ENCODE measurements at places on chromosomes 16 and 17. TPM values are rescaled to one million over a fixed set of nuclear protein-coding genes. Genes with fewer than 3 reads are reported as not detected.

The RHOT2 gene
- total RNA-seq: 42.0 TPM

The SLC52A1 gene
- not detected for total RNA-seq

The SCGB1C2 gene
- total RNA-seq: not detected

The UBALD2 gene
- total RNA-seq: 5.1 TPM

The ARHGAP44 gene
- total RNA-seq: 2.9 TPM

The SLFN12L gene
- total RNA-seq: 0.88 TPM

The RNF43 gene
- total RNA-seq: under 0.01 TPM

The ARL5C gene
- not detected for total RNA-seq

The SHBG gene
- total RNA-seq: 0.36 TPM

The TMEM100 gene
- 0.36 TPM for total RNA-seq

The SIAH1 gene
- total RNA-seq: 43.1 TPM

The ADAD2 gene
- not detected for total RNA-seq

The SLC47A2 gene
- not detected for total RNA-seq

The C17orf113 gene
- 0.29 TPM for total RNA-seq

The TMEM204 gene
- 8.3 TPM for total RNA-seq

The XAF1 gene
- 36.2 TPM for total RNA-seq

The KCNH6 gene
- not detected for total RNA-seq

GRCh38 chr17:40486522-40487370 lies 14.7 kb downstream of the TNS4 start:
- peak; percentile 85 for DNase-seq

DNA sequence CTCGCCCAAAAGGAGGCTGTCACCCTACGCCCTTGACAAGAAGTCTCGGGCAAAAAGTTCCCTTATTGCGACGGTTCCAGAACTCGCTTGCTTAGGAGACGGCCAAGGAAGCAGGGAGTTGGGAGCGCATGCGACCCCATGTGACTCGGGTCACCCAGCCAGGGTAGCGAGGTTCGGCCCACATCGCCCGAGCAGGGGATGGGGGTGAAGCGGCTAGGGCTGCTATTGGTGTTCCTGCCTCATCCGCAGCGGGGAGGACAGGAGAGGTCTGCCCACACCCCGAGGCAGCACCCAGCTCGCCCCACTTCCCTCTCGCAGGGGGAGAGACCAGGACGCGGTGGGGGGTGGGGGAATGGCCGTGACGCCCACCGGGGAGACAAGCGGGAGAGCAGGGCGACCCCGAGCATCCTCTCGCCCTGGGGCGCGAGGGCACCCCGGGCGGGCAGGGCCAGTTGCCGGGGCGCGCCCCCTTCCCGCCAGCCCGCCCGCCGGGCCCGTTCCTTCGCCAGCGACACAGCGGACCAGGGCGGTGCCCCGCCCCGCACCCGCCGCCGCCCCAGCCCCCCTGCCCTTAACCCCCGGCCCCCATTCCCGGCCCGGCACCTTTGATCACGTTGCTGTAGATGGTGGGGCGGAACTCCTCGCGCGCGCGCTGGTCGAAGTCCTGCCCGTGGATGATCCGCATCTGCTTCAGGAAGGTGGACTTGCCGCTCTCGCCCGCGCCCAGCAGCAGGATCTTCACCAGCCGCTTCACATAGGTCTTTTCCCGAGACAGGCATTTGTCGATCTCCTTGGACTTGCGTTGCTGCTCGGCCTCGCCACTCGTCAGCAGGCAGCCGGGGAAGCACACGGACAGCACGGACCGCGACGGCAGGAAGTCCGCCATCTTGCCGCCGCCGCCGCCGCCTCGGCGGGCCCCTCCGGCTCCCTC lies 567 bp downstream of the GNA13 start:
- DNase-seq: peak; percentile 83

GRCh38 chr17:12287953-12288352 lies 267.3 kb downstream of the MAP2K4 start:
- DNase-seq: no peak

DNA sequence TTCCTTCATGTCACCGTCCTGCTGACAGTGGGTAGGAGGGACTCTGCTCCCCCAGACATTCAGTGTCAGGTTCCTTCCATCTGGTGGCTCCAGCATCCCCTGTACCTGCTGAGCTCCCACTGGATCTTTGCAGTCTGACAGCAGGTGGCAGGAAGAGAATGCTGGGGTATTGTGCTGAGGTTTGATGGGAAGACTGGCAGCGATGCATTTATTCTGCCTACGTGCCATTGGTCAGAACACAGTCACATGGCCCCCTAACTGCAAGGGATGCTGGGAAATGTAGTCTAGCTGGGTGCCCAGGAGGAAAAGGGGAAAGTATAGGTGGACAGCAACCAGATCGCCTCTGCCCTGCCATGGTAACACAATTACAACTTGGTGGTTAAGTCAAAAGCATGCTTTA lies 44.4 kb downstream of the IRX3 start:
- DNase-seq: peak; percentile 18

GRCh38 chr17:19448341-19449268 lies 37.6 kb downstream of the RNF112 start:
- DNase-seq: peak; percentile 96

- DNase-seq: peak; percentile 46
Observed at GRCh38 chr17:73455050-73455687, 143.4 kb upstream of the CDC42EP4 start.

DNA sequence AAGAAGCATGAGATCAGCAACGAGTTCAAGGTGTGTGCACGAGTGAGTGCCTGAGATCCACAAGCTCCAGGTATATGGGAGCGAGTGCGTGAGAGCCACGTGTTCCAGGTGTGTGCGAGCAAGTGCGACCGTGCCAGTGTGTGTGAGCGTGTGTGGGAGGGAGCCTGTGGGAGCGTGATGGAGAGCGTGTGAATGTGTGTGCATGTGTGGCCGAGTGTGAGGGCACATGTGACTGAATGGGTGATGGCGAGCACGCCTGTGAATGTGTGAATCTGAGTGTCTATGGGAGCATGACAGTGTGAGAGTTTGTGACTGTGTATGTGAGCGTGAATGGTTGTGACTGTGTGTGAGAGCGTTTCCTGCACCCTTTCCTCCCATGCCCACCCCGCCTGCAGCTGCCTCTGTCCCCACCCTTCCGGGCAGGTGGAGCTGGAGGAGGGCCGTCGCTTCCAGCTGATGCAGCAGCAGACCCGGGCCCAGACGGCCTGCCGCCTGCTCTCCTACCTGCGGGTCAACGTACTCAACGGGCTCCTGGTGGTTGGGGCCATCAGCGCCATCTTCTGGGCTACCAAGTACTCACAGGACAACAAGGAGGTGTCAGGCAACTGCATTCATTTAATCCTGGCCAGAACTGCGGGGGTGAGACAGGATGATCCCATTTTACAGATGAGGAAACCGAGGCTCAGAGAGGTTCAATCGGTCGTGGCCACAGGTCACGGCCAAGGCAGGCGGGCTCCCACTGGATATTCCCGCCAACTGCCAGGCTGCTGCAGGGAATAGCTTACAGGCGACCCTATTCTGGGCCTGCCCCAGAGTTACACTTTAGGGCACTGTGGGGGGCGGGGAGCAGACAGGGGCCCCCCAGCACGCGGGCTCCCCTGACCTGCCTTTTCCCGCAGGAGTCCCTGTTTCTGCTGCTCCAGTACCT lies 3.7 kb downstream of the TMC8 start:
- peak; percentile 89 for DNase-seq

GRCh38 chr16:88317613-88317965 lies 65.2 kb upstream of the ZNF469 start:
- DNase-seq: peak; percentile 93

DNA sequence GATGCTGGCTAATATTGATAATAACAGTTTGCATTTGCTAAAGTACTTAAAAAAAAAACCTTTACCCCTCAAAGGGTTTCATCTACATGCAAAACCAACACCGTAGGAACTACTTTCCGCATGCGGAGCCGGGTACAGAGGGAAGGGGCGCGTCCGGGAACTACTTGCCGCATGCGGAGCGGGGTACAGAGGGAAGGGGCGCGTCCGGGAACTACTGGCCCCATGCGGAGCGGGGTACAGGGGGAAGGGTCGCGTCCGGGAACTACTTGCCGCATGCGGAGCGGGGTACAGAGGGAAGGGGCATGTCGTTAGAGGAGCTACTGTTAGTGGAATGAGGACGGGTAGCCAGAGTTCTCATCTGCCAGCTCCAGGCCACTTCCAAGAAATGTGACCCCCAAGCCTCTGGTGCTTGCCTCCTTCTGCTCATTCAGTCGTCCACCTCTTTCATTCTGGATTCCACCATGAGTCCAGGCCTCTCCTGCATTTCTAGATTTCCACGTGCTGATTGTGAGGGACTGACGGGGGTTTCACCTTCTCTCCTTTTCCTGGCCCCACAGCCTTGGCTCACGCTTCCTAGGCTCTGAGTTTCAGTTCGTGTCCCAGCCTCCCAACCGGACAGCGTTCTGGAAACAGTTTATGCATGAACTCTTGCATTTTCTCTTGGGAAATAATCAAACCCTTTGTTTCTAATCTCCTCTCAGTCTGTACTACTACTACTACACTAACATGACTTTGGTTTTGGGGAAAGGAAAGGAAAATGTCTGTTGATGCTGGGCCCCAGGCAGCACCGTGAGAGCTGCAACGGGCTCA lies 26.9 kb downstream of the MINK1 start:
- DNase-seq: no peak

DNA sequence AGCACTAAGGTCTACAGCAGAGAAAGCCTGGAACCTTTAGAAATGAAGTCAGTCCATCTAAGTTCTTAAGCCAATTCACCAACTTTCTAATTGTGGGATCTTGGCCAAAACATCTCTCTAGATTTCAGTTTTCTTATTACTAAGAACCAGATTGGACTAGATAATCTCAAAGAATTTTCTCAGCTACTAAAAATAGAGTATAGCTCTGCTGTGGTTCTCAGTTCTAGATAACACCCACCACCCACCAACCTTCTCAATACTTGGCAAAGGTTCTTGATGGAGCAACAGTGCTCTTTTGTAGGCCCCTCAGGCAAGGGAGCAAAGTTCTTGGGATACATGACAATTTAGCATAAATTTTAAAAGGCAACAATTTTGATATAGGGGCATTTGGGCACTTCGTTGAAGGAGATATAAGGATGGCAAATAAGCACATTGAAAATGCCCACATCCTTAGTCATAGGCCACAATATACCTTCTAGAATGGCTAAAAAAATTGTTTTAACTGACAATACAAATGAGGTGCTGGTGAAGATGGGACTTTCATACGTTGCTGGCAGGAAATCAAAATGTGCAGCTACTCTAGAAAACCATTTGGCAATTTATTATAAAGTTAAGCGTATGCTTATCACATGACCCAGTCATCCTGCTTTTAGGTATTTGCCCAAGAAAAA lies 74.4 kb upstream of the TMEM132E start:
- DNase-seq: no peak

- no peak for DNase-seq
Observed at GRCh38 chr17:34781571-34782108, 179.6 kb downstream of the CCT6B start.

DNA sequence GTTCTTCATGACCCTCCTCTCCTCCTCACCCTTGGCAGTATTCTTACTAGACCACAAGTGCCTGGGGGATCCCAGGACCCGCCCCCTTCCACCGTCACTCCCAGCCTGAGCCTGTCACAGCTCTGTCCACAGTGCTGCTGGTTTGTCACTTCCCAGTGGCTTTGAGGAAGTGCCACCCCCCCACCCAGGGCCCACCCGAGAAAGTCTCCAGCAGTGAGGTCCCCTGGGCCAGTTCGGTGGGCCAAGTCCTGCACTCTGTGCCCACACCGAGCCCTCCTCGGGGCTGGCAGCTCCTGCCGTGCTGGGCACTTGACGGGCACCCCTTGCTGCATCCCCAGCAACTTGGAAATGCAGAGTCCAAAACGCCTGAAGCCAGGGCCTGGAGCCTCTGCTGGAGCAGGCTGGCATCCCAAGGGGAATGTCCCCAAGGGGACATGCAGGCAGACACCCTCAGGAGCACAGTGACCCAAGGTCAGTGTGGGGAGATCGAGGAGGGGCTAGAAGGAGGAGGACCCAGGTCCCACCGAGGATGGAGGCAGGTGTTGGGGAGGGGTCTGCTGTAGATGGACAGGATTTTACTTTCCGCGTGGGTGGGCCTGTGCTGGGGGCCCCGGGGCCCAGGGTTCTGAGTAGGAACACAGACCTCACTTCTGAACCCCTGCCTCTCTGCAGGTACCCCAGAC lies 15.5 kb downstream of the MMP15 start:
- DNase-seq: peak; percentile 81

GRCh38 chr17:27945333-27945616 lies 52.1 kb upstream of the LYRM9 start:
- DNase-seq: no peak

GRCh38 chr16:88539261-88539651 lies 30.9 kb upstream of the ZC3H18 start:
- DNase-seq: no peak

- DNase-seq: no peak
Observed at GRCh38 chr16:75579281-75579834, 13.2 kb downstream of the GABARAPL2 start.

DNA sequence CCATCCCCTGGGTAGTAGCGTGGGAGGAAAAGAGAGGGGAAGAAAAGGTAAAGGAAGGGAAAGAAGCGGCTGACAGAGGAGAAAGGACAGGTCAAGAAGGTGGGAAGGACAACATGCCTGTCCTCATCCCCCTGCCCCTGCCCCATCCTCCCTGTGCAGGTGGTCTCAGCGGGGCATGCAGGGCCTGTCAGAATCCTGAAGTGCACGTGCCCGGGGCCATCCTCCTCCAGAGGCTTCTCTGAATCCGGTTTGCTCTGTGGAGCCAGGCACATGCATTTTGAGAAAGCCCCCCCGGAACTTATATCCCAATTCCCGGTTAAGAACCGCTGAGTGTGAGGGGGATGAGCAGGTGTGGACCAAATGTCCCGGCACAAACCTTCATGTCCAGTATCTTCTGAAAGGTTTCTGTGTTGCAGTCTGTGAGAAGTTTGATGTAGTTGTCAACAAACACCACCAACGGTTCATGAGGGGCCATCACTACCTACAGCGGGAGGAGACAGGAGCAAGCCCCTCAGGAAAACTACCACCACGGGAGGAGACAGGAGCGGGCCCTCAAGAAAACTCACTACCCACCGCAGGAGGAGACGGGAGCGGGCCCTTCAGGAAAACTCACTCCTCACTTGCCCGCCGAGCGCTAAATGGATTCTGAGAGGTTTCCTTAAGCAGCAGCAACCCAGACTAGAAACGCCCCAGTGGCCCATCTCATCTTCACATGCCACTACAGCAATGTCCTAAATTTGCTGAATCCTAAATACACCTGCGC lies 167.0 kb upstream of the RPH3AL start:
- DNase-seq: no peak

GRCh38 chr17:64497565-64498035 lies 746 bp upstream of the POLG2 start:
- no peak for DNase-seq
